NCI-H69 (cell line): ENCODE measurements at places on chromosomes 7 and 10.

GRCh38 chr7:97871659-97872024 is 566 bp downstream of the ASNS start:
- peak; percentile 78 for DNase-seq

GRCh38 chr10:94493463-94493862 is 52.1 kb upstream of the HELLS start:
- no peak for DNase-seq

- no peak for DNase-seq
Observed at GRCh38 chr10:30178356-30178964, 119.1 kb upstream of the JCAD start.

- DNase-seq: no peak
Observed at GRCh38 chr10:74612195-74612594, 214.2 kb upstream of the KAT6B start.

DNA sequence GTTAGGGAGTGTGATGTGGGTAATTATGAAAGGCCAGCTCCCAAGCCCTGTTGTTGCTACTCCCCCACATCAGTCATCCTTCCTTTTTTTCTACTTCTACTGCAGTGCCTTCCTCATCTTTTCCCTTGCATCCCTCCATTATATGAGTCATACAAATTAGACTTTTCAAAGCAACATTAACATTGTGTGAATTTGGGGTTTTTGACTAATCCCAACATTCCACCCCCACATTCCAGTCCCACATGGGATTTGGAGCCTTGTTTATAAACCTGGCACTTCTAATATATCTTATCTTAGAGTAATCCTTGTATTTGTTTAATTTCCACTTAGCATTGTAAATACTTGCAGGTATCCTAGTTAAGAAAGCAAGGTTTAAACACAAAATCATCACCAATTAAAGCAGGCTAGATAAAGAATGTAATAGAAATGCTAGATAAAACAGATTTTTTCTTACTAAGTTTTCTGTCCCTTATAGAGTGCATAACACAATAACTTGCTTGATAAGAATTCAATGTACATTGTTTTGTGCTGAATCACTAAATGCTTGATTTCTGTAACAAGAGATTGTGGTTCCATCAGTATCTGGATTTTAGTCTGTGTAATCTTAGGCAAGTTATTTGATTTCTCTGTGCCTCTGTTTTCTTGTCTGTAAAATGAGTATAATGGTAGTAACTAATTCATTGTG is 165.8 kb downstream of the CFTR start:
- DNase-seq: no peak

DNA sequence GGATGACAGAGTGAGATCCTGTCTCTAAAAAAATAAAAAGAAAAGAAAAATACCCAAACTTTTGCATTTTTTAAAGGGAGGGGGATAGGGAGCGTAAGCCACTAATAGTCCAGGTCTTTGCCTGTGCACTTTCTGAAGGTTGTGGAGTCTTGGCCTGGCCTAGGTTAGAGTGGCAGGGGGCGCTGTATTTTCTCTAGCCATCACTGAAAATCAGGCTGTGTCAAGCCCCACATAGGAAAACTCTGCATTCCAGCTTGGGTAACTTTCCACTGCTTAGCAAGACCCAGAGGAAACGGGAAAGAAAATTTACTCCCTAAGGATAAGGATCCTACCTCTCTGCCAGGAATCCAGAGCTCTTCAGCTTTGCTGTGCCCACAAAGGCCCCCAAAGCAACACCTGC is 10.5 kb upstream of the PAX4 start:
- peak; percentile 49 for DNase-seq

GRCh38 chr10:25175527-25176420 is 973 bp downstream of the GPR158 start:
- peak; percentile 80 for DNase-seq

- peak; percentile 15 for DNase-seq
Observed at GRCh38 chr7:32164341-32164996, 94.3 kb upstream of the PDE1C start.

GRCh38 chr7:40419806-40420205 is 285.0 kb downstream of the SUGCT start:
- DNase-seq: no peak

- no peak for DNase-seq
Observed at GRCh38 chr7:32591938-32592337, 96.6 kb downstream of the AVL9 start.

DNA sequence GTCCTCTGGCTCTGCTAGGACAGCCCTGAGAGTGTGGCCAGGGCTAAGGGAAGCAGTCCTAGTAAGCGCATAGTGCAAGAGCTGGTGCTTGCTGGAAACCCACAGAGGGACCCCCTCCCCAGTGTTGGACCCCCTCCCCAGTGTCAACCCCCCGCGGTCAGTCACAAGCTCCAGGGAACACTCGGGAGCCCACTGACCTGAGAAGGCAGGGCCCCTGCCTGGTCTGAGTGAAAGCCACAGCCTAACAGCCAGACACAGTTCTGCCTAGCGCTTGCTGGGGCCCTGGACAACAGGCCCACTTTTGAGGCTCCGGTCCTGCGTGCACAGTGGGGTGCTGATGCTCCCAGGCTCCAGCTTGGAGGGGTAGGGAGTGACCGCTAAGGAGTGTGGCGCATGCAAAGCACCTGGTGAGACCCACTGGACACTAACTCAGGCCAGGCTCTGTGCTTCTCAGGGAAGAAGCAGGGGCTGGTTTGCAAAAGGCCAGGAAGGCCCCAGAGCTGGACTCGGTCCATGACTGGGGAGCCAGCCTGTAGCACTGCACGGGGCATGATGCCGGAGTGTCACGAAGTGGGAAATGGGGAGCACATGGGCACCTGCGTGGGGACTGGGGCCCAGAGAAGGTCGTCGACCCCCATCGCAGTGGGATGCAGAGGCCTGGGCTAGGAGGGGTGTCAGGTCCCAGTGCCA is 175.8 kb upstream of the PPP2R2D start:
- DNase-seq: no peak

DNA sequence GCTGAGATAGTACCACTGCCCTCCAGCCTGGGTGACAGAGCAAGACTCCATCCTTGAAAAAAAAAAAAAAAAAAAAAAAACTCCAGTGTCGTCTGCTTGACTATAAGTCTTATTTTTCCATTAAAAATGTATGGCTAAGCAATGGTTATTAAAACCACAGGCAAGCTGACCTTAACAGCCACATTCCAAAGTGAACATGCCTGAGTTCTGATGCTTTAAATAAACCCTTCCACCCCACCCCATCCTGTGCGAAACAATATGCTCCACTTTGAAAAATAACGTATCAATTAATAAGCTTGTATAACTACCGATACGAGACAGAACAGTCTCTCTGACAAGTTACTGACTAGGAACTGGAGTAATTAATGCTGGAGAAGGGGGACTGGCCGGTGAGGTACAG is 63.7 kb downstream of the LARP4B start:
- no peak for DNase-seq

DNA sequence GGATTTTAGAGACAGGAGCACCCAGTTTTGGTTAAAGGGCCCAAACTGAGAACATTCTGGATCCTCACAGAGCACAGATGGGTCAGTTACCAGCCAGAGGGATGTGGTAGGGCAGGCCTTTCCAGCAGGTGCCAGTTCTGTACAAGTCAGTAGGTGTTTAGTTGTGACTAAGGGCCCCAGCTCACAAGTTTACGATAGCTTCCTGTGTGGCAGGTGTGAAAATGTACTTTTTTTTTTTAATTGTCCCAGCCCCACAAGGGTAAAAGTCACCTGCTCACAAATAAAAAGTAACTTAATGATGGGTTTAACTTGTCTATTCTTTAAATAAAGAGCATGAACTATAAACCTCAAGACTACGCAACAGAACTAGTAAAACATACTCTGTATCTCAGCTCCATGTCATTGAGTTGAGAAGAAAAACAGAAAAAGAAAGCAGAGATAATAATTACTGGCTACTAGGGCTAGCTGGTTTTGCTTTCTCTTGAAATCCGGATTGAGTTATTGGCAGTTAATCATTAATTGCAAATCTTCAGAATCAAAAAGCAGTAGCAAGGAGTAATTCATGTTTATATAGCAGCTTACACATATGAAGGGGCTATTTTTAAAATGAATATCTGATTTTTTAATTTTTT is 15.4 kb downstream of the NFE2L3 start:
- no peak for DNase-seq

- no peak for DNase-seq
Observed at GRCh38 chr7:112143136-112143535, 63.1 kb downstream of the DOCK4 start.

DNA sequence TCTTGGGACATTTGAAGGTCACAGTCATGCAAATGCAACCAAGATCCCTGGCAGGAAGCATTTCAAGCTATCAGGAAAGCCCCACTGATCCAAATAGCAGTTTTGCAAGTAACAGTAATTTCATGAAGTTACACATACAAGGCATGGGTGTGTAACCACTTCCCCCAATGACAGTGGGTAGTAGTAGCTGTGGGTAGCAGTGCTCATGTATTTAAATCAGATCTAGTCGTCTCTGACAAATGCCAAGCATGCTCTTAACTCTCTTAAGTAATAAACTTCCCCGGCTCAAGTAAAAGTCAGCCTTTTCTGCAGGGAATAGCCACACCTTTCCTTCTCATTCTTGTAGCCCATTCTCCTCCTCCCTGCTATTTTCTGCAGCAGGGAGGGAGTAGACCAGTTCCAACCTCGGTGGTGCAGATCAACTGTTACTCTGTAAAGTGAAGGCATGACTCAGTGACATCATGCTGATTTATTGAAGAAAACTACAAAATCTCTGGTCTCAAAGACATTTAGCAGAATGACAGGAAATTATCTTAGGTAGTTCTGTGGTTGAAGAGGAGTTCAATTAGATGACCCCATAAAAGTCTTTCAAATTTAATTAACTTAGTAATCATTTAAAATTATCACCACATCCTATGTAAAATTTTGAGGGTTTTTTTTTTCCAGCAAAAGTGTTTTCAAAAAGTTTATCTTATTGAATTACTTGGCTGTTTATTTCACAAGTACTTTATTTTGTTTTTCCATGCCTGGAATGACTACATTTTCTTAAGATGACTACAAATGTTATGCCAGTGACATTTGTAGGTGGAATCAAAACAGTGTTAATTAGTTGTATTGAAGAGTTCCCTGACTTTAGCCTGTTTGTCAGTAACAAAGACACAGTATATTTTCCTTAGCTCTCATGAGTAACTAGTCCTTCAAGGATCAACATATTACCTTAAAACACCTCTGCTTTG is 568.3 kb downstream of the INHBA start:
- peak; percentile 21 for DNase-seq

GRCh38 chr7:150507947-150508602 is 6.6 kb upstream of the GIMAP7 start:
- DNase-seq: no peak

GRCh38 chr7:119703895-119704294 is 569.1 kb upstream of the KCND2 start:
- no peak for DNase-seq

DNA sequence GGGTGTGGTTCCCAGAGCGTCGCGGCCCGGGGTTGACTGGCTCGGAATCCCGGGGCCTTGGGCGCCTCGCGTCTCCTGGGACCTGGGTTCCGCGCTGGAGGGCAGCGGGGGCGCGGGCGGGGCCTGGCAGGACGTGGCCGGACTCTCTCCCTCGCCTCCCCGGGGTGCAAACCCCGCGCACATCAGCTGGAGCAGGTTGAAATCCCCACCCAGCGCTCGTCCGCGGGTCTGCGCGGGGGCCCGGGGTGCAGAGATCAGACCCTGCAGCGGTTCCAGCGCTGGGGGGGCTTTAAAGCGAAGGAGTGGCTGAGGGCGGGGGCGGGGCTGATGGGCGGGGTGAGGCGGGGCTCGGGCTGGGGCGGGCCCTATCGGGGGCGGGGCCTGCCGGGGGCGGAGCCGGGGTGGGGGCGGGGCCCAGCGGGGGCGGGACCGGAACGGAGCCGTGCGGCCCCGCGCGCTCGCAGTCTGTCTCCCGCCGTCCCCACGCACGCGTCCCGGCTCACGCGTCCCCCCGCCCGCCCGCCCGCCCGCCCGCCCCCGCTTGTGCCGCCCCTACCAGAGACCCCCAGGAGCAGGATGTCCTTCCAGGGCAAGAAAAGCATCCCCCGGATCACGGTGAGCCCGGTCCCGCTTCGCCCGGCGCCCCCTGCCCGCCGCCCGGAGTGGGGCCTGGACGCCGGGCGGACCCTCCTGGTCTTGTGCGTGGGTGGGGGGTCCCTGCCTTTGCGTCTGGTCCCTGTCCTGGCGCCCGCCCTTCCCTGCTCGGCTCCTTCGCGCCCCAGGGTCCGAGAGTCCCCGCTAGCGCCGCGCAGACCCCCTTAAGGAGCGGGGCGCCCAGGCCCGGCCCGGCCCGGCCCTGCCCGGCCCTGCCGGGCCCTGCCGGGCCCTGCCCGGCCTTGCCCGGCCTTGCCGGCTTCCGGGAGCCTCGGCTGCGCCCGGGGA is at the start of gene DPYSL4:
DPYSL4 (plus strand) TSS at position 461 of the 942 bp plus-strand sequence; CDS start at position 577, 116 bp downstream.
- DNase-seq: peak; percentile 39

DNA sequence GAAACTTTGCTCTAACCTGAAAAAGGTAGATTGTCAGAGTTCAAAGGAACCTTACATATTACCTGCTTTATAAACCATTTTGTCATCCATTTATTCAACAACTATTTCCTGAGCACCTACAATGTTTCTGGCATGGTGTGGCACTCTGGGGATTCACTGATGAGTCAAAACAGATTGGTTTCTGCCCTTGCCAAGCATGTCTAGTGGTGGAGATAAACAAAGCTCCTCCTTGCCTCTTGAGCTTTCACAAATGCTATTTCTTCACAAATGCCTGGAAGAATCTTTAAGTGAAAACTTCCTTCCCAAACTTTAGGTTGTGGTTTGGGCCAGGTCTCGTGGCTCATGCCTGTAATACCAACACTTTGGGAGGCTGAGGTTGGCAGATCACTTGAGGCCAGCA is 85.1 kb upstream of the RELN start:
- DNase-seq: no peak

GRCh38 chr10:61397175-61397986 is 55.8 kb downstream of the TMEM26 start:
- no peak for DNase-seq

- no peak for DNase-seq
Observed at GRCh38 chr10:112429654-112430230, 17.0 kb downstream of the ZDHHC6 start.

DNA sequence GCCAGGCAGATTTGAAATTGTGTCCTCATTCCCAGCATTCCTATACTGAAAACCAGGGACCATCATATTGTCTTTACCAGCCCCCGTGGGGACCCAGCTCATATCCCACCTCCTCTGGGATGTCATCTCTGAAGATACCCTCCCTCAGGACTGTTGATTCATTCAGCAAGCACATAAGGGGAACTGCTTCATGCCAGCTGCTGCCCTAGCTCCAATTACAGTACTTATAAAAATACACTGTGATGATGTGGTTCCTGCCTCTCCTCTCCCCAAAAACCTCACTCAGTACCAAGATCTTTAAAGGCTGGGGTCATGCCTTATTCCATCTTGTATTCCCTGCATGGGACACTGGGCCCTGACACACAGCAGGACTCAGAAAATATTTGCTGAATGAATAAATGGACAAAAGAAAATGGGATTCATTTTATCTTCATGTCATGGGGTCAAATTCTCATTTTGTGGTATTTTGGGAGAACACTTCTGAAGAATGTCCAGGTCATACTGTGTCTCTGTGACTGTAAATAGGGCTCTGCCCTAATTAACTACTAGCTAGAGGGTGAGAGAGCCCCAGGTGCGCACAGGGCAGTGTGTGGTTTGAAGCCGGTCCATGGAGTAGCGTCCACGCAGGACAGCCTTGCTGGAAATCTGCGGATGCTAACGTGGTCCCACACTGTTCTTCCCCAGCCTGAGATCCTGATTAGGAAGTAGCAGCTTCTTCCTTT is 29.0 kb upstream of the DAGLB start:
- peak; percentile 21 for DNase-seq

GRCh38 chr7:67950321-67951083 is 953.9 kb downstream of the TYW1 start:
- DNase-seq: no peak

GRCh38 chr10:118216571-118217170 is 125.5 kb downstream of the FAM204A start:
- no peak for DNase-seq
